ENCODE measurements at places on chromosomes 7 and 10. TPM values are rescaled to one million over a fixed set of nuclear protein-coding genes. Genes with fewer than 3 reads are reported as not detected.

DNA sequence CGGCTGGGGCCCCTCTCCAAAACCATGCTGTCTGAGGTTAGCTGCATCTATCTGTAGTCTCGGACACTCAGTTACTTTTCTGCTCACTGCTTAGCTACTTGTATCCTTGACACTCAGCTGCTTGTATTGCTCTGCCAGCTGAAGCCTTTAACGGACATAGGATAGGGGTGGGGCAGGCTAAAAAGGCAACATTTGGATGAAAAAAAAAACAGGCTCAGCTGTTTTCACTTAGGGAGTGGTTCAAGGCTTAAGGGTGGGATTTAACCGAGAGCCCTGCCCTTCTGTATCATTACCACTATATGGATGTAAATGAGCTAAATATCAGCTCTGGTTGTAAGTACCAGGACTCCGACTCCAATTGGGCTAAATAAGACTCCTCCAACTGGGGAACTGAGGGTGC, 28.6 kb downstream of the LSMEM1 start:
- peak; percentile 42 for DNase-seq

DNA sequence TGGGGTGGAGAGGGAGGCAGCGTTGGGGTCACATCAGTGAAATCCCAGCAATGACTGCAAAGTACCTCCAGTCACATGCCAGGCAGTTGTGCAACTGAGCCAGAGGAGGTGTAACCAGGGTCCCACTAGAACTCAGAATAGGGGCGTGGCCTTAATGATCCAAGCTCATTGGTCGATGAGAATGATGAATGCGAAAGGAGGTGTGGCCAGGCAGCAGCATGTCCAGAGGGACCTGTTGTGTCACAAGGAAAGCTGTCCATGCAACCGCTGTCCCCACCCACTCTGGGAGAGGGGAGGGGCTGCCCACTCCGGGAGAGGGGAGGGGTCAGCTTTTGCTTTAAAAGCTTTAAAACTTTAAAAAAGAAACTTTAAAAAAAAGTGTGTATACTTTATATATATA, 25.3 kb upstream of the MTPAP start:
- no peak for DNase-seq

DNA sequence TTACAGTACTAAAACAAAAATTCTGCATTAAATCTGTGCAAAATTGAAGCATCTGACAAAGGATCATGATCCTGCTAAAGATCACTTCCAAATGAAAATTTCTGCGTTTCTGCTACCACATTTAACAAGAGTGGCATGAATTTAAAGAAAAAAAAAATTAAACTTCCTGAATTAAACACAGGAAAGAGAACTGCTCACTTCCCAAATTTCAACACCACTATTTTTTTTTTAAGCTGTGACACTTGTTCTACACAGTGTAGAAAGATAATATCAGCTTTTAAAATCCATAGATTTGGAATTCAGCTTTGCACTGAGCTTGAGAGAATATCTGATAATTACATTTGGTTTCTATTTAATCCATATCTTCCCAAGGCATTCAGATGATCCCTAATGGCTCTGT, 73.6 kb downstream of the EPC1 start:
- no peak for DNase-seq

DNA sequence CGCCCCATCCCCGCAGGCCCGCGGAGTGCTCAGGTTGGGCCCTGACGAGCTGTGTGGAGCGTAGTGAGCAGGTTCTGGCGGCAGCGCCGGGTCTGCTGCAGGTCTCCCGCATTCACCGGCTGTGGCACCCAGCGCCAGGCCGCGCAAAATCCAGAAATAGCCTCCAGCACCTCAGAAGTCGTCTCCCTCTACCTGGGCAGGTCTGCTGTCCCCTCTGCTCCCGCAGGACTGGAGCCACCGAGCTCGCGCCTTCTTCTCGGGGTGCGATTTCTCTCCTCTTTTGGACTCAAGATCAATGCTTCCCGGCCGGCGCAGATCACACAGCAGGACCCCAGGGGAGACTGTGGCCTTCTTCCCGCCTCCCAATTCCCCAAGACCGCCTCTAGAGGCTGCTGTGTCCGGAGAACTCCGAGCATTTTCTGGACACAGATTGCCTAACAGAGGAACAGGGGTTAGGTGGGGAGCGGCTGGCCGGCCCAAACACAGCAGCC, 8.4 kb downstream of the TLX1 start:
- DNase-seq = no peak

GRCh38 chr10:33975481-33975880, 641.0 kb upstream of the NRP1 start:
- peak; percentile 7 for DNase-seq

Gene AGR2
- not detected for total RNA-seq

Gene SEC31B
- 17.4 TPM for total RNA-seq

Gene OR2A1
- total RNA-seq = 0.27 TPM
